AG10803 (cell line): ENCODE measurements at places on chromosomes 6 and 20.

DNA sequence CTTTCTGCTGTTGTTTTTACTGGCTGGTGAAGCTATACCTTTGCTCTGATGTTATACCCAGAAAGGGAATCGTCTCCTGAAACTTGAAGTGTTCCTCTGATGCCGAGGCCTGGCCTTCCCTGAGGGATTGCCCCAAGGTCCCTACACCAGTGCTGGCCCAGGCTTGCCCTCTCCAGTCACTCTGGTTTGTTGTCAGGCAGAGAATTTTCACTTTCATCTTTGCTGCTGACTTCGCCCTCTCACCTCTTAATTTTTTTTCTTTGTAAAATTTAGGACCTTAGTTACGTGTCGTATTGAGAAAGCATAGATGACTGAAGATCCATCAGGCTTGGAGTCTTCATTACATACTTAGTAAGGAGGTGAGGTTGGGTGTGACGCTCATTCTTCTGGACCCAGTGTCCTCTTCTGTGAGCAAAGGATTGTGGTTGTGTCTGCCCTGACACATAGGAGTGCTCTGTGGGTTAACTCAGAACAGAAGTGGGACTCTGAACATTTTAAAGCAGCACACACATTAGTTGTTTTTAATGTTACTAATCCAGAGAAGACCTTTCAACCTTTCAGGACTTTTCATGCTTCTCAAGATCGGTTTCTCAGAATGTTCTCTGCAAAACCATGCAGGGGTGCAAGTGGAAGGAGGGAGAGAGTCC is 45.4 kb downstream of the TULP4 start:
- no peak for DNase-seq

GRCh38 chr20:16554766-16555543 is 18.3 kb downstream of the KIF16B start:
- DNase-seq: no peak

DNA sequence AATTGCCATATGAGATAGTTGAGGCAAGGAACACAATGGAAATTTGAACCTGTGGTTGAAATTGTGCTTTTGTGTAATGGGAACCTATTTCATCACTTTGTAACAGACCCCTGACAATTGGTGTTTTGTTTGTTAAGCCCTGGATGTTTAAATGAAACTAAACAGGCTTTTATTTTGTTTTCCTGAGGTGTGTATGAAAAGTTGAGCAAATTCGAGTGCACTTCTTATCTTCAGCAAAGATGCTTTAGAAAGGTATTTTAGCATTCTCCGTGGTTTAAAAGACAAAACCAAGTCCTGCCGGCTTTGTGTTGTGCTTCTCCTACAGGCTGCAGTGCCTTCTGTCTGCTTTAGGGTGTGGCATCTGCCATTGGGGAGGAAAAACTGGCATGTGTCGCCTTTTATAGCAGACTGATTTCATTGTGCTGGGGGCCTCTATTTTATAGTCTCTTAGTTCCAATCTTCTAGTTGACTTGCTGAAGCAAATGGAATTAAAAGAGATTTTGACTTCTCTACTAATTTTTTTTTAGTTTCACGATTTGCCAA is 2.2 kb upstream of the ARID1B start:
- no peak for DNase-seq

GRCh38 chr6:26646074-26646473 is 13.5 kb downstream of the ZNF322 start:
- DNase-seq: no peak

GRCh38 chr6:144475411-144475810 is 190.3 kb downstream of the UTRN start:
- DNase-seq: no peak

DNA sequence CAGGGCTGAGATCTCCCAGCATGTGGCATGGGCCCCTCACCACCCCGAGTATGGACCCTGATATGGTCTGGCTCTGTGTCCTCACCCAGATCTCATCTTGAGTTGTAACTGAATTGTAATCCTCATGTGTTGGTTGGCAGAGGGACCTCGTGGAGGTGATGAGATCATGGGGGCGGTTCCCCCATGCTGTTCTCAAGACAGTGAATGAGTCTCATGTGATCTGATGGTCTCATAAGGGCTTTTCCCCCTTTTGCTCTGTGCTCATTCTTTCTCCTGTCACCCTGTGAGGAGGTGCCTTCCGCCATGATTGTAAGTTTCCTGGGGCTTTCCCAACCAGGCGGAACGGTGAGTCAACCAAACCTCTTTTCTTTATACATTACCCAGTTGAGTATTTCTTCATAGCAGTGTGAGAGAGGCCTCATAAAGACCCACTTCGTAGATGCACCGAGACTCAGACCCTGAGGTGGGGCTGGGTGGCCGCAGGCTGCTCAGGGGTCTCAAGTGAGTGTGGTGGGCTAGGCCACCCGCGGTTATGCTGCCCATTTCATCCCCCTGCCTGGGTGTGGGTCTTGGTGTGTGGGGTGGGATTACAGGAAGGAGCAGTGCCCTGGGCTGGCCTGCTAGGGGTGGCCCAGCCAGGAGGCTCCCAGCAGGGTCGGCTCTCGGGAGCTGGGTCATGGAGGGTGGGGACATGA is 26.2 kb upstream of the GATA5 start:
- DNase-seq: peak; percentile 3

- no peak for DNase-seq
Observed at GRCh38 chr20:17568045-17568788, 1.7 kb upstream of the DSTN start.

GRCh38 chr20:20690676-20691476 is 21.6 kb downstream of the RALGAPA2 start:
- DNase-seq: no peak

DNA sequence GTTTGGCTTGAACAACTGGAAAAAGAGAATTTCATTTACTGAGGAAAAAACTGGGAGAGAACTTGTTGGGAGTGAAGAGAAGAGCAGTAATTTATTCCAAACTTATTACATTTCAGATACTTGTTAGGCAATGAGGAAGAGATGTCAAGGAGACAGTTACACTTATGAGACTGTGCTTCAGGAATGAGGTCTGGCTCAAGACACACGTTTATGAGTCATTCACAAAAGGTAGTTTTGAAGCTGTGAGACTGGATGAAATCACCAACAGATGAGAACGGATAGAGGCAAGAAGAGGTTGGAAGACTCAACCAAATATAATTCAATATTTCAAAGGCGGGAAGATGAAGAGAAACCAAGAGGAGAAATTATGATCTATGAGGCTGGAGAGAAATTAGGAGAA is 70.6 kb upstream of the DEFB112 start:
- DNase-seq: peak; percentile 42
